ENCODE measurements at places on chromosomes 1 and 21.

GRCh38 chr1:106266786-106267185 is 789.7 kb upstream of the PRMT6 start:
- DNase-seq, result no peak

DNA sequence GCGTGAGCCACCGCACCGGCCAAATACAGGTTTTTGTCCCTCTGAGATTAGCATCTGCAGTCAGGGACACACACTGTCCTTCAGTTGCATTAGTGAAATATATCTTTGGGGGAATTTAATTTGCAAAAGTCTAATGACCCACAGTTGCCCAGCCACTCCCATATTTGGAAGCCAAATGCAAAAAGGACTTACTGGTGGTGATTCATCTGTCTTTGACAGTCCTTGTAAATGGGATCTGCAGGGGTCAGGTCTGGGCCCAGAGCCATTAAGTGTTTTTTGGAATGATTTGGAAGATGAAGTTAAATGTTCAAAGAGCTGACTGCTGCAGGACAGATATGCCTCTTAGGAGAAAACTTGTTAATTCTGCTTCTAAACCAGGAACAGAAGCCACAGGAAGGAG is 44.6 kb upstream of the DNASE2B start:
- DNase-seq, result no peak

- no peak for DNase-seq
Measured at GRCh38 chr1:112982853-112983536, 27.0 kb upstream of the SLC16A1 start.

GRCh38 chr1:204286831-204287421 is 72.8 kb downstream of the PLEKHA6 start:
- no peak for DNase-seq

GRCh38 chr1:2054560-2054959 is 4.3 kb downstream of the PRKCZ start:
- no peak for DNase-seq

GRCh38 chr1:162899422-162900146 is 38.6 kb upstream of the CCDC190 start:
- no peak for DNase-seq

- no peak for DNase-seq
Measured at GRCh38 chr1:119052267-119052666, 64.1 kb upstream of the TBX15 start.

GRCh38 chr1:225603538-225604354 is 49.2 kb downstream of the ENAH start:
- no peak for DNase-seq

DNA sequence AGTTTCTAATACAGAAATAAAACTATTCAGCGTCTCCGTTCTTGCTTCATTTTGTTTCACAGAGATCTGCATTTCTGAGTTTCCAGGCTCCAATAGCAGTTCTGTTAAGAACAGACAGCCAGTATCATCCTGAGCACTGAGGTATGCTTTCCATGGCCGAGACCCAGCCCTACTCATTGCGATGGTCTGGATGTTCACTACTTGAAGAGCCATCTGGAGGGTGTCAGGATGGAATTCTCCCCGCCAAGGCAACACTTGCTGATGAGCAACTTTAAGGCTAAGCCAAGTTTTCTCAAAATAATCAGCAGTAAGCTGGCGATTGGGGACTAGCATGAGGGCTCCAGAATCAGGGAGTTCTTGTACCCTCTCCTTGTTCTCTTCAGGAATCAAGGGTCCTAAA is 7.7 kb upstream of the BCL2L15 start:
- no peak for DNase-seq

DNA sequence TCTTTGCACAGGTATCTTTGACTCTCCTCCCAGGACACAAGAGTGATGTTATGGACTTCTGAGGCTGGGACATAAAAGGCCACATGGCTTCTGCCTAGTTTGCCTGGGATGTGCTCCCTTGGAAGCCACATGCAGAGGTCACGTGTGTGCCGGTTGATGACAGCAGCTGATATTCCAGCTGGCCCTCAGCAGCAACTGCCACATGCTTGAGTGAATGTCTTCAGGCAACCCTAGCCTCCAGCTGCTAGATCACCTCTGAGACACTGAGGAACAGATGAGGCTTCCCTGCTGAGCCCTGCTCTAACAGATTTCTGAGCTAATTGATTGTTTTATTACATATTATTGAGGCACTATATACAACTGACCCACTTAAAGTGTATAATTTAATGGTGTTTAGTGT is 11.6 kb upstream of the AKR7A3 start:
- no peak for DNase-seq

- no peak for DNase-seq
Measured at GRCh38 chr1:184745929-184746638, 8.6 kb downstream of the EDEM3 start.

- no peak for DNase-seq
Measured at GRCh38 chr21:29378832-29379231, 80.1 kb downstream of the BACH1 start.

DNA sequence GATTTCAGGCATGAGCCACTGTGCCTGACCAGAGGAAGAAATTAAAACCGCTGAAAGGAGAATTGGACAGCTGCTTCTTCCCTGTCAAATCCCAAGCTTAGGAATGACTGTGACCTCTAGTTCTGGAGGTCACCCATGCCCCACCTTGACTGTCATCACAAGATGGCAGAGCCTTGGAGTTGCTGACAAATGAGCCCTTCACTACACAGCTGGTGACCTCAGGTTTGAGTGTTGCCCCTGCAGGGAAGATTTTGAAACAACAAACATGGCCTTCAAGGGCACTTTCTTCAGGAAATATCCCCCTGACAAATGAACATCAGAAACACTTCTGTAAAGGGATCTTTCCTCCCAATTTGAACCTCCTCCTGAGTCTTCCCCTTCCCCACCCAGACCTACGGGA is 6.9 kb upstream of the SLC45A3 start:
- no peak for DNase-seq

- no peak for DNase-seq
Measured at GRCh38 chr1:81885291-81885690, 84.6 kb downstream of the ADGRL2 start.

GRCh38 chr21:44279354-44280260 is 6.1 kb upstream of the AIRE start:
- DNase-seq, result no peak

GRCh38 chr1:11693024-11693590 is 1.6 kb downstream of the DRAXIN start:
- peak; percentile 22 for DNase-seq

GRCh38 chr1:58816747-58817221 is 32.9 kb upstream of the JUN start:
- DNase-seq, result no peak

DNA sequence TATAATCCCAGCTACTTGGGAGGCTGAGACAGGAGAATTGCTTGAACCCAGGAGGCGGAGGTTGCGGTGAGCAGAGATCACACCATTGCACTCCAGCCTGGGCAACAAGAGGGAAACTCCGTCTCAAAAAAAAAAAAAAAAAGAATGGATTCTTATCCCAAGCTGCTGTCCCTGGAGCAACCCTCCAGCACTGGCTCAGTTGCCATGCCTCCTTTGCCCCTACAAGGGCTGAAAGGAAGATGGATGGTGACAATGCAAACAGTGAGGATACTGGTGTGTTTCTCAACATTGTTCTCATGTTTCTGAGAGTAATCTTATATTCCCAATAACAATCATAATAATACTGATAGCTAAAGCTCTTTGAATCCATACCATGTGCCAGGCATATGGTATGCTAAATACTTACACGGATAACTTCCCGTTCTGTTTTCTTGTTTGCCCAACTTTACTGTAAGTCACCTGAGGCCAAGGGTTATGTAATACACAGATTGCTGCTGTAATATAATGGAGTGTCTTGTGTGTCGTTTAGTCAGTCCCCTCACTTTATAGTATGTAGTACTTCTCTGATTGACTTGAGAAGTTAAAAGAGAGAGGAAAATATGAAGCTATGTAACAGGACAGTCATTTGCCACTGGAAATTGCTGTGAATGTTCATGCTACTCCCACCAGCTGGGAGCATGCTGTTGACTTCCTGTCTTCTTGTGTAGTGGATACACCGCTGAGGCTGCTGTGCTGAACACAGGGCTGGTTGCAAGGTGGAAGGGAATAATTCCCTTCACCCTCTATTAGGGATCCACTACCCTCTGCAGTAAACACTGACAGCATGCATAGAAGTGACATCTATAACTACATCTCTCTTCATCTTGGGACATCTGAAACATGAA is 153.6 kb downstream of the CNIH3 start:
- DNase-seq, result no peak

DNA sequence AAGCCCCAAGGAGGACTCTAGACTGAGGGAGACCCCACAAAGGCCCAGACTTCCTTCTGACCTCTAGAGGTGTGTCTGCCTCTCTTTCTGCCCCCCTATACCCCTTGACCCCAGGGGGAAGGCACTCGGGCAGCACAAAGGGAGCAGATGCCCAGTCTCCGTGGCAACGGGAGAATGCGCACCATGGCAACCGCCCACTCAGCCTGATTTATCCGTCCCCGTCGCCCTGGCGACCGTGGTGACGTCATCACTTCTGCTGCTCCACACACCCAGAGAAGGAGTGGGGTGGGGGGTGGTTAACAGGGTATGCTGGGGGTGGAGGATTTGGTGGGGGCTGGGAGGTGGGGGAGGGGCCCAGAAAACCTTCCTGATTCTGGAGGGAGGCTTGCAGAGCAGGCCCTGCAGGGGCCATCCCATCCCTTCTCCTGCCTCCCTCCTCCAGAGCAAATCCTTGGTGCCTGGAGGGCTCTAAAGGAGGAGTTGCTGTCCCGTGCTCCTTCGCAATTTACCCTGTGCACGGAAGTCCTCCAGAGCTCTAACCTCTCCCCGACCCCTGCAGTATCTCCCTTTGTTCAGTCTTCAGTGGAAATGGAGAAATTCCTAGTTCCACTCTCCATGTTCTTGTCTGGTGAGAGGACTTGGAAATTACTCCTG is 6.3 kb downstream of the CELF3 start:
- DNase-seq, result peak; percentile 28

- no peak for DNase-seq
Measured at GRCh38 chr1:113434081-113434873, 44.0 kb downstream of the MAGI3 start.

GRCh38 chr1:56816264-56816663 is 2.9 kb downstream of the FYB2 start:
- no peak for DNase-seq

- DNase-seq, result no peak
Measured at GRCh38 chr1:18108299-18109057, 880 bp downstream of the IGSF21 start.

Data from stimulated activated CD4-positive, alpha-beta T cell treated with anti-CD3 and anti-CD28 coated beads, Interleukin-4, amount 100 ng/mL, for 48 hours (primary cell).